ENCODE measurements at places on chromosomes 1 and 21.

DNA sequence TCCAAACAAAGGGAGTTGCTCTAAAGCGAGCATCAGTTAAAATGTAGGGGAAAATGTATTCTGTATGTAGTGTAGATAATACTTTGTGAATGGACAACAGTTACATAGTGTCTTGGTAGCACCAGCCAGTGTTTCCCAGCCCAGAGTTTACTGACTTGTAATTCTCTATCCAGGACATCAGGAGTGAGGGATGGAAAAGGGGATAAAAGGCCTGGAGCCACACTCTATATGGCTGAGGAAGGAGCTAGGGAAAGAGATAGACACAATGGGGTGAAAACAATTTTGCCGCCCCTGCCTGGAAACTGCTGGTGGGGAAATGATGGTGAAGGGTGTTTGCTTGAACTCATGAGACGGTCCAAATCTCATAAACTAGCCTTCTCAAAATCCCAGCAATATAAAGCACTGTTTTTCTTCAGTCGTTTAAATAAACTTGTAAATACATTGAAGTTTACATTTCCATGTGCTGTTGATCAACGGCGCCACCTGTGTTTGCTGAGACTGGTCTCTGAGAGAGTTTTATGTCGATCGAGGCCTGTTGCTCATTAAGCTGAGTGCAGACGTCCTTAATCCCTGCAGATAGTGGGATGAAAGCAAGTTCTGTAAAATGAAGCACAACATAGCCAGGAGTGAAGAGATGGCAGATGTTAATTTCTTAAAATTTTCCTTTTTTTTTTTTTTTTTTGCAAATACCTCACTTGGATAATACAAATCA, 27.9 kb upstream of the AGO1 start:
- DNase-seq, result no peak

- DNase-seq, result no peak
Measured at GRCh38 chr1:2595261-2595811, 8.8 kb downstream of the PRXL2B start.

DNA sequence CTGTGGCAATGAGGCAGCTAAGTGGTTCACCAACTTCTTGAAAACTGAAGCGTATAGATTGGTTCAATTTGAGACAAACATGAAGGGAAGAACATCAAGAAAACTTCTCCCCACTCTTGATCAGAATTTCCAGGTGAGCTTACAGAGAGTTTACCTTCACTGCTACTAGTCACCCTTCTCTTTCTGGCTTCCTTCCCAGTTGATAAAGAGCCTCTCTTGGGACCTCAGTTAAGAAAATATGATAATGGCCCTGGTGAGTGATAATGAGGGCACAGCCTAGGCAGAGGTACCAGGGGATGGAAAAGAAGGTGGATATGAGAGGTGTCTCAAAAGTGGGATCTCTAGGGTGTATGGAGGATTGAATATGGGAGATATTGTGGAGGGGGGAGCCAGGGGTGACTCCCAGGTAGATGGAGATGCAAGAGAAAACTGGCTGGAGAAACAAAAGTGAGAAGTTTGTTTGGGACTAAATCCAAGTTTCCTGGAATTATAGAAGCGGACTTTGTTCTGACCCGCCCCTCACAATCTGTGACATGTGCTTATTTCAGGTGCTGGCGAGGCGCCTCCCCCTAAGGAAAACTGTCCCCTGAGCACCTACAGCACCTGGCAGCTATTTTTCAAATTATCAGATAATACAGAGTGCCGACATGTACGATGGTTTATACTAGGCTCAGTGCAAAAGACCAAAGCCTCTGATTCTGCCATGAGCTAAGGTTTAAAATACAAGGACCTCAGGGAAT, 13.7 kb downstream of the MTARC2 start:
- DNase-seq, result no peak

- no peak for DNase-seq
Measured at GRCh38 chr21:25831300-25831960, 96.7 kb downstream of the GABPA start.

DNA sequence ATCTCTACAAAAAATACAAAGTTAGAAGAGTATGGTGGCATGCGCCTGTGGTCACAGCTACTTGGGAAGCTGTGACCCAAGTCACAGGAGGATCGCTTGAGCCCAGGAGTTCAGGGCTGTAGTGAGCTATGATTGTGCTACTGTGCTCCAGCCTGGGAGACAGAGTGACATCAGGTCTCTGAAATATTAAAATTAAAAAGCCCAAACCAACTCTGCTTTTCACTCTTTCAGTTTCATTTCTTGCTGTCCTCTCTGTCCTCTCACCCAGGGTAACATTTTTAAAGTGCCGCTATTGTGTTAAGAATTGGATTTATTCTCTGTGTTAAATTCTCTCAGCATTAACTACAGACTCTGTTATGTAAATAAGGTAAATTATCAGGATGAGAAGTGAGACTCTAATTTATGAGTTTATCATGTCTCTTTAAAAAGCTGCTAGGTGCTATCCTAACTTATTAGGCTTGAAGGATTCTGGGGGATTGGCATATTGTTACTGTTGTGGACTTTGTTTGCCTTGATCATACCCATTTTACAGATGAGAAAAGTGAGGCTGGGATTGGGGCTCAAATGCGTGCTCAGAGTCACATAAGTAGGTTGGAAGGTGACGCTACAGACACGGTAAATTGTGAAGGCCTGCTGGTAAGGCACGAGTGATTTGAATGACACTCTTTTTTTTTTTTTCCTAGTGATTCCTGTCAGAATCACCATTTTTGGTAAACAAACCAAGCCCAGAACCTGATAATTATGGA, 46.5 kb downstream of the B3GALT5 start:
- DNase-seq, result no peak

- DNase-seq, result no peak
Measured at GRCh38 chr1:1434131-1434823, 1.2 kb upstream of the VWA1 start.
